ENCODE measurements at places on chromosomes 6 and 20. TPM values are rescaled to one million over a fixed set of nuclear protein-coding genes. Genes with fewer than 3 reads are reported as not detected.

GRCh38 chr20:48584391-48585060, 243.3 kb downstream of the PREX1 start:
- no peaks in the 10 kb centered on the region for H3K4me1 ChIP-seq
- H3K27me3 ChIP-seq: peaks cover 14% of the 10 kb centered on the region
- H3K36me3 ChIP-seq: no peaks in the 10 kb centered on the region
- no peak for DNase-seq
- no peak overlapping the region for H3K4me3 ChIP-seq

DNA sequence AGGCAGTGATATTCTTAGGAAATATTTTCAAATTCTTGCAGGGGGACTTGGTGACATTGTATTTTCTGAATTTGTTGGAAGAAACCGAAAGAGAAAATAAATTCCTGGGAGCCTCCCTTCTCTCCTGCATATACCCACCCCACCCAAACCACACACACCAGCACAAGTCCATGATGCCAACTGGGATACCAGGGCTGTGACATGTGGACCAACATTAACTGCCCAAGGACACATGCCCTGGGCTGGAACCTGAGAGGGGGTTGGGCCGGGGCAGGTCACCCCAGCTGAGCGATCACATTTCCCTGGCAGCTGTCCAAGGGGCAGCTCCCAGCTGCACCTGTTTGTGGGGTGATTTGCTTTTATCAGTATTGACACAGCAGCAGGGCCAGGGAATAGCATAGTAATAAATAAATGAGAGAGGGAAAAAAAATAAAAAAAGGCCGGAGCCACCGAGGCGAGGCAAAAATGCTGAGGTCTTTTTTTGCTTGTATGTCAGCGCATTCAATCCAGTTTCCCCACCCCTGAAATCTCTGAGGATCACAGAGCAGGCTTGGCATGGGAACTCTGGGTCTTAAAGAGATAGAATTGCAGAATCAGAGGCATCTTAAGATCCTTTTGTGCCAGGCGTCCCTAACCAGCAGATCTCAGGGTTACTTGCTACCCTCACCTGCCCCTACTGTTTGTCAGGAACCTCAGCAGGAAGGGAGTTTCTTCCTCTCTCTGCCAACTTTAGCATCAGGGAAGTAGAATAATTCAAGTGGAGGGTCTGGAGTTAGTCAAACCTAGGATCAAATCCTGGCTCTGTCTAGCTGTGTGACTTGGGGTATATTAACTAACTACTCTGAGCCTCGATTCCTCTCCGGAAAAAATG, 66.5 kb upstream of the PIM1 start:
- no peaks in the 10 kb centered on the region for H3K27me3 ChIP-seq
- no peak for DNase-seq

- no peaks in the 10 kb centered on the region for H3K27me3 ChIP-seq
- H3K4me3 ChIP-seq: peak overlapping the region; percentile 100
- H3K27ac ChIP-seq: peak overlapping the region; percentile 85
- DNase-seq: no peak
- peaks cover 35% of the 10 kb centered on the region for H3K36me3 ChIP-seq
- peaks cover 7% of the 10 kb centered on the region for H3K4me1 ChIP-seq
Measured at GRCh38 chr6:85678026-85678601, 35.4 kb upstream of the SYNCRIP start.

Gene AK9
- 3.4 TPM for total RNA-seq

DNA sequence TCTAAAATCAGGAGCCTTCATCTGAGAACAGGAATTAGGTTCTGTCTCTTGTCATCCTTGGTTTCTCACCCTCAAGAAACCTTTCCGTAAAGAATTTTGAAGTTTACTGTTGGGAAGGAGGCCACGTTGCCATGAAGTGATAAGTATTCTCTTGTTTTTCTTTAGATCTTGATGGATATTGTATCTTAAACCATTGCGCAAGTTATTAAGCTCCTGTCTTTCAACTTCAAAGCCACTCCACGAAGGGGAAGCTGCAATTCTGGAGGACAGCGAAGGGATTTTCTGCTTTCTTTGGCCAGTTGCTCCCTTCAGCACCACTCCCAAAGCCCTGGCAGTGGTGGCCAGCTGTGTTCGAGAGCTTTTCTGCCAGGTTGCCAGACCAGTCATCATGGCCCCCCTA, 198.1 kb upstream of the EXOC2 start:
- no peak for DNase-seq
- H3K4me1 ChIP-seq: no peaks in the 10 kb centered on the region
- H3K27ac ChIP-seq: no peak overlapping the region
- no peaks in the 10 kb centered on the region for H3K27me3 ChIP-seq
- H3K4me3 ChIP-seq: no peak overlapping the region

- no peak overlapping the region for H3K4me3 ChIP-seq
- H3K27me3 ChIP-seq: no peaks in the 10 kb centered on the region
- H3K36me3 ChIP-seq: no peaks in the 10 kb centered on the region
- DNase-seq: peak; percentile 2
- H3K27ac ChIP-seq: no peak overlapping the region
- no peaks in the 10 kb centered on the region for H3K4me1 ChIP-seq
Measured at GRCh38 chr6:141199074-141199473, 933.7 kb upstream of the GJE1 start.

GRCh38 chr6:126784161-126784790, 334.2 kb upstream of the RSPO3 start:
- H3K27ac ChIP-seq: no peak overlapping the region
- H3K4me3 ChIP-seq: no peak overlapping the region
- H3K36me3 ChIP-seq: no peaks in the 10 kb centered on the region
- no peak for DNase-seq

GRCh38 chr20:25285091-25285647, 37.3 kb downstream of the PYGB start:
- H3K4me1 ChIP-seq: no peaks in the 10 kb centered on the region
- H3K27ac ChIP-seq: no peak overlapping the region
- H3K36me3 ChIP-seq: peaks cover 44% of the 10 kb centered on the region

GRCh38 chr6:40302856-40303454, 284.2 kb downstream of the LRFN2 start:
- H3K36me3 ChIP-seq: no peaks in the 10 kb centered on the region
- no peak for DNase-seq
- H3K27ac ChIP-seq: no peak overlapping the region
- H3K27me3 ChIP-seq: no peaks in the 10 kb centered on the region
- no peak overlapping the region for H3K4me3 ChIP-seq

DNA sequence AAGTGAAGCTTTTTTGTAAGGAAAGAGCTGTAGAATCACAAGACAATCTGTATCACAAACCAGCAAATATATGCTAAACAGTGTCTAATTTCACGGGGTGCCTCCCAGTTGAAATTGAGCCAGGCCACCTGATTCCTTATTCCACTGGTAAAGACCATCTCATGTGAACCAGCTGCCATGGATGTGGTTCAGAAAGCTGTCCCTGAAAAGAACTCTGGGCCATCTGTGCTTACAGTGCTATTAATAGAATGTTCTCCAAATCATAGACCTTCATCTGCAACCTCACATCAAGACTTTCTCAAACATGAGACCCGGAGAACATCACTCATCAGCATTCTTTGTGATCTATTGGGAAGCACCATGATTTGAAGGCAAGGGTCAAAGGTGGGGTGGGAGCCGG, 89.7 kb downstream of the FBXO5 start:
- H3K4me1 ChIP-seq: no peaks in the 10 kb centered on the region
- DNase-seq: no peak
- H3K27ac ChIP-seq: no peak overlapping the region
- H3K36me3 ChIP-seq: no peaks in the 10 kb centered on the region

DNA sequence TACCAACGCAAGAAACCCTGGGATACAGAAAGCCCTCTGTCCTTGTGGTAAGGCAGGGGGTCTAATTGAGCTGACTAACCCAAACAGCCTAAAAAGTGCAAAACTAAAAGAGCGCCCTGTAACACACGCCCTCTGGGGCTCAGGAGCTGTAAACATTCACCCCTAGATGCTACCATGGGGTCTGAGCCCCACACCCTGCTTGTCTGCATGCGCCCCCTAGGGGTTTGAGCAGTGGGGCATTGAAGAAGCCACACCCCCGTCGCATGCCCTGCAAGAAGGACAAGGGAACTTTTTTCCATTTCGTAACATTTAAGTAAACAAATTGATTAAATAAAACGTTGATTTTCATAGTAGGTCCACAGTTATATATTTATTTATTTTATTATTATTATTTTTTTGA, 616.9 kb upstream of the MAN1A1 start:
- H3K27me3 ChIP-seq: no peaks in the 10 kb centered on the region
- H3K4me3 ChIP-seq: no peak overlapping the region
- DNase-seq: no peak
- H3K36me3 ChIP-seq: no peaks in the 10 kb centered on the region
- no peaks in the 10 kb centered on the region for H3K4me1 ChIP-seq

Gene SLPI
- not detected for total RNA-seq

GRCh38 chr20:5181492-5181891, 54.7 kb downstream of the CDS2 start:
- DNase-seq: no peak
- H3K36me3 ChIP-seq: peaks cover 11% of the 10 kb centered on the region
- H3K27ac ChIP-seq: no peak overlapping the region
- peaks cover 6% of the 10 kb centered on the region for H3K4me1 ChIP-seq
- H3K4me3 ChIP-seq: no peak overlapping the region
- H3K27me3 ChIP-seq: no peaks in the 10 kb centered on the region

Gene SOX18
- 0.60 TPM for total RNA-seq

Gene SALL4
- total RNA-seq: 15.0 TPM

Gene NANP
- total RNA-seq: 5.0 TPM

DNA sequence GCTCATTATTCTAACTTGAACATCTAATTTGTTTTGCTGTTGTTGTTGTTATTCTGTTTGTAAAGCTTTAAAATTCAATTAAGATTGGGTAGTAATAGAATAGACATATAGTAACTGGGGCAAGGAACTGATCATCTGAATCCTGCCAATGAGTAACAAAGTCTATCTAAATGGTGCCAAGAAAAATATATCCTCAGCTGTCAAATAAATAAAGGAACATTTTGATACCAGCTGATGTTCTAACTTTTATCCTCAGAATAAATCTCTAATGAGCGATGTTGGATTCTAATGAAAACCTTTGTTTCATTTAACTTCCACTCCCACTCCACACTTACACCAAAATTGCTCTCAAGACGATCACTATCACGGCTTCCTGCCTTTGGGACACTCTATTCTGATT, 210.9 kb downstream of the TINAG start:
- no peaks in the 10 kb centered on the region for H3K27me3 ChIP-seq
- H3K4me3 ChIP-seq: no peak overlapping the region
- DNase-seq: no peak

DNA sequence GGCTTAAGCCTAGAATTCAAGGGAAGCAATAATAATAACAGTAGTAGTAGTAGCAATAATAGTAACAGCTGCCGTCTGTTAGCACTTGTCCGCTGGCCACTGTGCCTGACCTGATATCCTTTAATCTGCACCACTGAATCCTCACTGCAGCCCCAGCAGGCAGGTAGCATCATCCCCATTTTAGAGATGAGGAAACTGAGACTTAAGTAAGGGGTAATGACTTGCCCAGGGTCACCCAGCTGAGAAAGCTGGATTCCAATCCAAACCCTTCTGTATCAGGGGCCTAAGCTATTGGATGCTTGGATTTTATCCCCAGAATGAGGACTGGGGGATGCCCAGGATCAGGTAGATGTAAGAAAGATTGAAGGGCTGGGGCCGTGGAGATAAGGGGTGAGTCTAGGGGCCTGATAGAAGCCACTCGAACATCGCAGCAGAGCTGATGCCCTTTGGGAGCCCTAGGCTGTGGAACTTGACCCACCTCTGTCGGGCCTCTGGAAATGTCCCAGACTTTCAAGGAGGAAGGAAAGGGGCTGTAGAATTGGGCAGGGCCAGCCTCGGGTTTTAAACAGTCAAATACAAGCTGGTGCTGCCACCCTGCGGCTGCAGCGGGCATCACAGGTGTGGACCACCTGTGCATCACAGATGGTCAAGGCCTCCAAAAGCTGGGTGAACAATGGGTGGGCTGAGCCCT, 102.1 kb upstream of the MYL9 start:
- no peak overlapping the region for H3K27ac ChIP-seq
- no peak for DNase-seq
- H3K4me3 ChIP-seq: no peak overlapping the region
- H3K36me3 ChIP-seq: no peaks in the 10 kb centered on the region

- H3K27ac ChIP-seq: no peak overlapping the region
- no peak overlapping the region for H3K4me3 ChIP-seq
- peaks cover 51% of the 10 kb centered on the region for H3K27me3 ChIP-seq
- H3K36me3 ChIP-seq: no peaks in the 10 kb centered on the region
- no peak for DNase-seq
Measured at GRCh38 chr6:13012296-13012695, 295.7 kb downstream of the PHACTR1 start.

GRCh38 chr6:13808801-13809200, 5.6 kb downstream of the MCUR1 start:
- no peaks in the 10 kb centered on the region for H3K27me3 ChIP-seq
- H3K36me3 ChIP-seq: peaks cover 5% of the 10 kb centered on the region
- H3K4me1 ChIP-seq: peaks cover 6% of the 10 kb centered on the region
- no peak overlapping the region for H3K27ac ChIP-seq
- H3K4me3 ChIP-seq: no peak overlapping the region

- peaks cover 17% of the 10 kb centered on the region for H3K4me1 ChIP-seq
- no peaks in the 10 kb centered on the region for H3K27me3 ChIP-seq
- H3K36me3 ChIP-seq: peaks cover 3% of the 10 kb centered on the region
- peak overlapping the region; percentile 88 for H3K4me3 ChIP-seq
- peak overlapping the region; percentile 92 for H3K27ac ChIP-seq
Measured at GRCh38 chr20:38034108-38034649, 633 bp downstream of the RPRD1B start.

DNA sequence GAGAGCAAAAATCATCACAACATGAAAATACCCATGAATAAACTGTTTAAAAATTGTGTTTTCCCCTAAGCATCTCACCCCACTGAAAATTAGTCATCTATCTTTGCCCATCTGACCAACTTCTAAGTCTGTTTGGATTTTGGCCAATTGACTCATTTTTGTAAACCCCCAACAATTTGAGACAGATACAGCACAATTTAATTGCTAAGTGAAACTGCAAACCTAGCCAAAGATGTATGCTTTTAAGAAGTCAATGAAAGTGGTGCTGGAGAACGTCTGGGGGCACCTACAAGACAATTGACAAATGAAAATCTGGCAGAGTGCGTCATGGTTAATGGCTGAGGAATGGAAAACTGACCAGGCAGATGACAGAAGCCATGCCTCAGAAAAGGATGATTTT, 30.9 kb upstream of the SLC24A3 start:
- no peak overlapping the region for H3K27ac ChIP-seq
- H3K4me1 ChIP-seq: no peaks in the 10 kb centered on the region
- H3K4me3 ChIP-seq: no peak overlapping the region
- no peak for DNase-seq
